ENCODE measurements at places on chromosomes 2 and 18.

DNA sequence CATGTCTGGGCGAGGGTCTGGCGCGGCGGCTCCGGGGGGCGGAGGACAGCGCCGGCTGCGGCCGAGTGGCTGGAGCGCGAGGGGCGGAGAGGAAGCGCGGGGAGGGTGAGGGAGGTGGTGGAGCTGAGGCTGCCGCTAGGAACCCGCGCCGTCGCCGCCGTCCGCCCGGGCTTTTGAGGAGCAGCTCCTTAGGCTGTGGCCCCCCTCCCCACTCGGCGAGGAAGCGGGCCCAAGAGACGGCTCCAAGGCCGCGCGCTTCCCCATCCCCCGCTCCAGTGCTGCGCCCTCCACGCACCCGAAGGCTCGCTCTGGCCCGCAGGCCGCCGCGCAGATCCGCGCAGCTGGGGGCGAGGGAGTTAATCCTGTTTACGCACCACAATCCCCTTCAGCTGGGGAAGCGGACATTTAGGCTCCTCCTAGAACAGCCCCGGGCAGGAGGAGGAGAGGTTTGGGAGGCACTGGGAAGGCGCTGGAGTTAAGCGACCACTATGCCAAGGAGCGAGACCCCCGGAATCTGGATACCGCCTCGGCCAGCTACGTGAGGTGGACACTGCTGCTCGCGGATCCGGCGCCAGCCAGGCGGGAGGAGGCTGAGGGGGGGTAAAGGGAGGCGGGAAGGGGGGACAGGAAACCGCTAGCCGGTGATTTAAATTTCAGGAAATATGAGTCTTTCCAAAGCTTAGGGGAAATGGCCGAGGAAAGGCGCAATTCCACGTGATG, at the start of gene CNRIP1:
TSS of gene CNRIP1 (minus strand) at position 552 of the 720 bp plus-strand sequence. CDS start at position 3, 549 bp downstream.
- peak; percentile 77 for DNase-seq

- peak; percentile 84 for DNase-seq
Observed at GRCh38 chr2:16756831-16757644, 91.4 kb upstream of the CYRIA start.

DNA sequence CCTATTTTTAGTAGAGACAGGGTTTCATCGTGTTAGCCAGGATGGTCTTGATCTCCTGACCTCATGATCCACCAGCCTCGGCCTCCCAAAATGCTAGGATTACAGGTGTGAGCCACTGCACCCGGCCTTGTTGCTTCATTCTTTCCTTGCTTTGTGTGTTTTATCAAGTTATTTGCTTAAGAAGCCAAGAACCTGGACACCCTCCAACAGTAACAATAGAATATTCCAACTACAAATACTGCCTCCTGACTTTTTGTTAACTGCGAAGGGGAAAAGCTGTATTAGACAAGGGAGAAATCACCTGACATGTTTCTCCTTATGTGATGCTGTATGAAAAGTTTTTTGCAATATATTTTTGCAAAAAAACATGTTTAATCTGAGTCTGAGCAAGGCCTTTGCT, 297.2 kb downstream of the NCKAP5 start:
- no peak for DNase-seq

DNA sequence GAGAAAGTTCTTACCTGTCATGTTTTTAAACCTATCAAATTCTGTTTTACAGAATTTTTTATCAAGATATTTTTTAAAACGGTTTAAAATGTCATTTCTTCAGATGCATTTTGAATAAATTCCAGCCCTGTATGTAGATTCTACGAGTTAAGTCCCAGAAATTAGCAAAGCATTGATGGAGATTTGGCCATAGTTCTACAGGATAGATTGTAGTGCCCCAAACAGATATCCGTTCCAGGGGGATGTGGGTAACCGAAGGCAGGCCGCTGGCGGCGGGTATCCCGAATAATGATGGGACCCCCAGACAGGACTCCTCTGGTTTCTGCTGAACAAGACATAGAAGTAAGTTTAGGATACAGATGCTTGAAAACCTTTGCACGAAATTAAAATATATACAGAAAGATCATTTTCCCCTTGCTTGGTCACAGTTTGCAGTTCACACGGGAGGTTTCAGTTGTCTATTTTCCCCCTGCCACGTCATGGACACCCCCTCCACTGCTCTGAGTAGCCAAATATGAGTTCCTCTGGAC, 755 bp downstream of the NOL4 start:
- no peak for DNase-seq

GRCh38 chr2:39373181-39373802, 63.8 kb downstream of the MAP4K3 start:
- no peak for DNase-seq

- no peak for DNase-seq
Observed at GRCh38 chr2:191862156-191862775, 15.4 kb upstream of the CAVIN2 start.

GRCh38 chr2:71852141-71852711, 295.4 kb downstream of the CYP26B1 start:
- peak; percentile 52 for DNase-seq

- no peak for DNase-seq
Observed at GRCh38 chr18:73888565-73888964, 259.1 kb downstream of the FBXO15 start.

- no peak for DNase-seq
Observed at GRCh38 chr2:129748250-129748649, 231.2 kb upstream of the RAB6C start.

DNA sequence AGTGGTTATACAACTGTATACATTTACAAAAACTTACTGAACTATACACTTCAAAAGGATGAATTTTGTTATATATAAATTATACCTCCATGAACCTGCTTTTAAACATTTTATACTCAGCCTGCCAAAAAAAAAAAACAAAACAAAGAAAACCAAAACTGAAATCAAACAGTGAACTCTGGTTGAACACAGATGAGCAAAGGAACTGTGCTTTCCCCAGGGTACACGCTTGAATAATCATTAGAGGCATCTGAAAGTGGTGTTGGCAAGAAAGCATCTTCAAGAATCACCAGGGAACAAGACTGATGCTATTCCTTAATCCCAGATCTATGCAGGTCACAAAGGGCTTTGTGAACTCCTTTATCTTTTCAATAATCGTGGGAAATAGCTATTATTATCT, 77.0 kb upstream of the LYPD1 start:
- no peak for DNase-seq

DNA sequence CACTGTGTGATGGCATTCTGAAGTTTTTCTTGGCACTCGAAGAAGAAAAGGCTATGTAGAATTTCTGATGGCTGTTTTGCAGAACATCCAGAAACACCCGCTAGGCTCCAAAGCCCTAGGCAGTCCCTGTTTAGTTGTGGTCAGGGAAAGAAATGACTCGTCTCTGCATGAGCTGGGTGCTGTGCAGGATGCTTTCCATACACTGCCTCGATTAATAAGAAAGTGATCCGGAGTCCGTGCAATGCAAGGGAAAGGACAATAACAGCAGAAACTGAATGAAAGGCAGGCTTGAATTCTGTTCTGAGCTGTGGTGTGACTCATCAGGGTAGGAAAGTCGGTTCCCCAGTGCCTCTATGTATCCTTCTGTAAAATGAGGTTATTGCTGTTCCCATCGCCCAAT, 18.7 kb downstream of the MAPRE3 start:
- DNase-seq = no peak

DNA sequence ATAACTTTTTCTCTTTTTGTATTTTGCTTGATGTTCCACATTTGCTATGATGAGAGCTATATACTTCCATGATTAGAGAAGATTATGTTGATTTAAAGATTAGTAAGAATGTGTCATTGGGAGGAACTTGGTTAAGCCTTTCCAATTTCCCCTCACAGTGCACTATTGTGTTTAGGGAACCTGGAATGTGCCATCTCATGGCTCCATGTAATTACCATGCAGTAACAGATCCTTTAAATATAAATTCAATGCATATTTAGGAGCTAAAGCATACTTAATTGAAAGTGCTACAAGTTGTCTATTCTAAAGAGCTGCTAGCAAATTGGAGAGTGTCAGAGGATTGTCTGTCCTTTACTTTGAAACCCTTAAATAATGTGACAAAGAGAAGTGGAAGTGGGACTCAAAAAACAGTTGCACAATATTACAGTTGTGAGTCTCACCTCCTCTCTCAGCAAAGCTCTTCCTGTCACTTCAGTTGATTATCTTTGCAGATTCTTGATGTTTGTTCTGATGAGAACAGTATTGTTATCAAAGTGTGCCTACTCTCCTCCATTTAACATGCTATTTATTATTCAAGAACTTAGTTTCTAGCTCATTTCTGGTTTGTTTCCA, 1162.7 kb upstream of the ZEB2 start:
- DNase-seq = no peak

- no peak for DNase-seq
Observed at GRCh38 chr18:74137920-74138538, 9.6 kb downstream of the FBXO15 start.

- no peak for DNase-seq
Observed at GRCh38 chr18:49666045-49666775, 104.4 kb downstream of the LIPG start.

DNA sequence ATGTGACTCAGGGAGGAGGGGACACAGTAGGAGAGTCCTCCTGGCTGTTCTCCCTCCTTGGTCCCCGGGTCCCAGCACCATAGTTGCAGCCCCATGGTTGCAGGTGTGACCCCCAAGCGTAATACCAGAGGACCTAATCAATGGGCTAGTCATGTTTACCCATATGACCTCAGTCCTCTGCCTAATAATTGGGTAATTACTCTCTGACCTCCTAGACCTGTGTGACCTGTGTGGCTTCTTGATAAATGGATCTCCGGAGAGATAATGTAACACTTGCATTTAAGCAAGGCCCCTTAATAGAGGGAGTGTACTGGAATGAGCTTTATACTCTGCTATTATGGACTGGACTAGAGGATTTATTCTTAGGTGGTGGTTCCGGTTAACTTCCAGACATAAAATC, 32.2 kb upstream of the GMCL1 start:
- no peak for DNase-seq

Measured in H1 (cell line).